ENCODE measurements at places on chromosomes 7 and 10.

DNA sequence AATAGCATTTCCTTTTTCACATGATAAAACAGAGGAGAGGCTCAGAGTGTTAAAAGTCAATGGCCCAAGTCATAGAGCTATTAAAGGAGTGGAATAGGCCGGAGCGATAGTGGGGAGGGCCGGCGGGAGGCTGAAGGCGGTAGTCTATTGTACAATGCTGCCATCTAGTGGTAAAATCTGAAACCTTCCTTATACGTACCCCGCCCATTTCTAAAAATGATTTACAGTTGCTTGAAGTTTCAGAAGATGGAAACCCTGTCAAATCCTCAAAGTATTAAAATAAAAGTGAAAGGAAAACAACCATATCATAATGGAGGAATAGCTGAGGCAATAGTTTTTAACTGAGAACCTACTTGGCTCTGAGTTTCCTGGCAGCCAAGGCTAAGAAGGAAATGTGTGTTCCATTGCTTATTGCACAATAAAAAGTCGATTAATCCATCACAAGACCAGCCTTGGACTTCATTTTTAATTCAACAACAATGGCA lies 209.1 kb downstream of the CCSER2 start:
- DNase-seq, result peak; percentile 73

DNA sequence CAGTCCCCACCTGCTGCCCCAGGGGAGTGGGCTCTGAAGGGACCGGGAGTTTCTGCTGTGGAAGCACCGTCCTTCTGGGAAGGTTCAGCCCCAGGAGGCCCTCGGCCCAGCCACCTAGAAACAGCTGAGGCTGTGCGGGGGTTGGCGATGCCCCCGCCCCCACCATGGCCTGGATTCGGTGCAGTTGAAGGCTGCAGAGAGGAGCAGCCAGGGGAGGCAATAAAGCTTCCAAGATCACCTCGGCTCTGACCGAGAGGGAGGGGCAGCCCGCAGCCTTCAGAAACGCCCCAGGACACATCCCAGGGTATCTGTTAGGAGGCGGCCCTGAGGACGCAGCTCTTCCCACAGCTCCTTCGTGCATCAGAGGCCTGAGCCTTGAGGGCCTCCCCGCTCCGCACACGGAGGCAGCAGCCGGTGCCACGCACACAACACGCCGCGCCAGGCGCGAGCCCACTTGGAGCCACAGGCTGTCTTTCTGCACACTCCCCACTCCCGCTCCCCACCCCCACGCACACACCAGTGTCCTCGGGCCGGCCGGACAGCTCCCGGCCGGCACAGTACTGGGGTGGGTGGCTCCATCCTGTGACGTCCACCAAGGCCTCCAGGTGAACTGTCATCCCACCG lies 1.6 kb downstream of the KNDC1 start:
- DNase-seq, result no peak

DNA sequence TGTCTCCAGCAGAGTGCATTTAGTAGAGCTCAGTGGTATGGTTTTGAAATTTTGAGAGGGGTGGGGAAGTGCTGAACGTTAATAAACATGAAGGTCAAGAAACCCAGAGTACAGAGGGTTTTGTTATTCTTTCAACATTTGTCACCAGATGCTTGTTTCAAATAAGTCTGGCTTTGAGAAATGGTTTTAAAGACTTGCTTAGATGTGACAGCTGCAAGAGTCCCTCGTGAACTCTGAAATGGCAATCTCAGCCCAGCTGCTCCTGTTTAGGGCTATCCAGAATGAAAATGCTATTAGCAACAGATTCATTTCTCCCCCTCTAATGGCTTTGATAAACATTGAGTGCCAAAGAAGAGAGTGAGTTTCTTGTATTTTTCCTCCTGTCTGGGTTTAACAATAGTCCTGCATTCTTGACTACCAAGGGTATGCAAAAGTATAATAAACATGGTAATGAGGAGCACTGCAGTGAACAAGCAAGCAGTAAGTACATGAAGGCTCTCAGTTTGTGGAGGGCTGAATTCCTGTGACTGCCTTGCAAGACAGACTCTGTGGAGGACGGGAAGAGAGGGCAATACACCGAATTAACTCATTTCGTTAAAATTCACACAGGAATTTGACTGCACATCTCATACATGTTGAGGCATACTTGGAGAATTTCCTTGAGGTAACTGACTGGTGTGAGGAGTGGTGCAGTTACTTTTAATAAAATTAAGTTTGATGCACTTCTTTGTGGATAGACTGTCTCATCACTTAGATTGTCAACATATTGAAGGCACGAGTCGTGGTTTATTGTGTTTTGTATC lies 490.9 kb downstream of the REEP3 start:
- DNase-seq, result no peak

GRCh38 chr7:92612501-92612900 lies 22.3 kb upstream of the FAM133B start:
- DNase-seq, result peak; percentile 83

GRCh38 chr7:5704534-5704922 lies 76.9 kb downstream of the RNF216 start:
- DNase-seq, result peak; percentile 82

- no peak for DNase-seq
Measured at GRCh38 chr7:3218411-3219225, 82.4 kb upstream of the SDK1 start.

DNA sequence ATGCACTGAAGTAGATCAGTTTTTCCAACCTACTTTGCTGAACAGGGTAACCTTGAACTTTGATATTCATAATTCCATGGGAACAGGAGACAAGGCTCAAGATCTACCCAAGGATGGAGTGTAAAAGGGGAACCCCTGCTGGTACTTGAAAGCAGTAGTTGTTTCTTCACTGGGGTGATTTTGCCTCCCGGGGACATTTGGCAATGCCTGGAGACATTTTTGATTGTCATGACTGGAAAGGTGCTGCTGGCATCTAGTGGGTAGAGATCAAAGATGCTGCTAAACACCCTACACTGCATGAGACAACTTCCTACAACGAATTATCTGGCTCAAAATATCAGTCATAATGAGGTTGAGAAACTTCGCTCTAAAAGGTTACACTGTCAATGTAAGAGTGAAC lies 214.8 kb upstream of the CTBP2 start:
- DNase-seq, result no peak

- DNase-seq, result peak; percentile 2
Measured at GRCh38 chr10:130194194-130194990, 58.2 kb downstream of the GLRX3 start.

GRCh38 chr10:75212343-75212742 lies 1.7 kb downstream of the VDAC2 start:
- DNase-seq, result no peak

GRCh38 chr10:93224005-93224779 lies 150.5 kb downstream of the CYP26A1 start:
- no peak for DNase-seq

GRCh38 chr10:62180677-62181076 lies 88.0 kb downstream of the RTKN2 start:
- no peak for DNase-seq

- DNase-seq, result no peak
Measured at GRCh38 chr10:44828508-44829142, 82.5 kb upstream of the TMEM72 start.

GRCh38 chr10:22435650-22436049 lies 90.4 kb downstream of the SPAG6 start:
- no peak for DNase-seq

GRCh38 chr7:131354390-131354789 lies 26.7 kb downstream of the MKLN1 start:
- peak; percentile 34 for DNase-seq

DNA sequence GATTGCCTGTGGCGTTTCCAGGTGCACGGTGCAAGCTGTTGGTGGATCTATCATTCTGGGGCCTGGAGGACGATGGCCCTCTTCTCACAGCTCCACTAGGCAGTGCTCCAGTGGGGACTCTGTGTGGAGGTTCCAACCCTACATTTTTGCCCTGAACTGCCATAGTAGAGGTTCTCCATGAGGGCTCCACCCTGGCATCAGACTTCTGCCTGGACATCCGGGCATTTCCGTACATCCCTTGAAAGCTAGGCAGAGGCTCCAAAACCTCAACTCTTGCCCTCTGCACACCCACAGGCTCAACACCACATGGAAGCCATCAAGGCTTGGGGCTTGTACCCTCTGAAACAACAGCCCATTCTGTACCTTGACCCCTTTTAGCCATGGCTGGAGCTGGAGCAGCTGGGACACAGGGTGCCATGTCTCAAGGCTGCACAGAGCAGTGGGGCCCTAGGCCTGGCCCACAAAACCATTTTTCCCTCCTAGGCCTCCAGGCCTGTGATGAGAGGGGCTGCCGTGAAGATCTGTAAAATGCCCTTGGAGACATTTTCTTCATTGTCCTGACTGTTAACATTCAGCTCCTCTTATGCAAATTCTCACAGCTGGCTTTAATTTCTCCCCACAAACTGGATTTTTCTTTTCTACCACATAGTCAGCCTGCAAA lies 10.0 kb upstream of the FGL2 start:
- DNase-seq, result no peak

DNA sequence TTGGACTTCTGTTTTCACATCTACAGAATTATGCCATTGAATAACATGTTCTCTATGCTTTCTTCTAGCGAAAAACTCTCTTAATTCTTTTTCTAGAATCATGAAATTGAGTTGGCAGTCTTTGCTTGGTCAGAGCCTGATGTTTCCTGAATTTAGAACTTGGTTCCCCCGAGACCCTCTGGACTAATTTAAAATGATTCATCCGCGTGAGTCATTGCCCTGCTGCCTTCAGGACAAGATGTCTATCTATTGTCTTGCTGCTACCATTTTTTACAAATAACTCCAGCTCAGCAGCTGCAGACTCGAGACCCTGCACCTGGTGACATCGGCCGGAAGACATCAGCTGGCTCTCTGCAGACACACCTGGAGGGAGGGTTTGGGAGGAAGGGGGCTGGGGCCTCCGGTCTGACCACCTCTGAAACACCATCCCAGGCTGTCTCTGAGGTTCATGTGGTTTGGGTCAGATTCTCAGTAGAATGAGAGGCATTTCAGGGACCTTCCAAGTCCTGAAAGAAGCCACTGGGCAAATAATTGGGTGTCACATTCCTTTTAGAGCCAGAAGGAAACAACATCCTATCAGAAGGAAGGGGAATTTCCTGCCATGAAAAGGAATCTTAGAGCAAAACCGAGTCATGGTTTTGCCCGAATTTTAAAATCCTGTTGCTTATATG lies 20.9 kb upstream of the KLF6 start:
- DNase-seq, result peak; percentile 95

GRCh38 chr7:22677680-22678079 lies 49.3 kb upstream of the IL6 start:
- no peak for DNase-seq

GRCh38 chr7:125681508-125681907 lies 751.9 kb upstream of the POT1 start:
- no peak for DNase-seq

DNA sequence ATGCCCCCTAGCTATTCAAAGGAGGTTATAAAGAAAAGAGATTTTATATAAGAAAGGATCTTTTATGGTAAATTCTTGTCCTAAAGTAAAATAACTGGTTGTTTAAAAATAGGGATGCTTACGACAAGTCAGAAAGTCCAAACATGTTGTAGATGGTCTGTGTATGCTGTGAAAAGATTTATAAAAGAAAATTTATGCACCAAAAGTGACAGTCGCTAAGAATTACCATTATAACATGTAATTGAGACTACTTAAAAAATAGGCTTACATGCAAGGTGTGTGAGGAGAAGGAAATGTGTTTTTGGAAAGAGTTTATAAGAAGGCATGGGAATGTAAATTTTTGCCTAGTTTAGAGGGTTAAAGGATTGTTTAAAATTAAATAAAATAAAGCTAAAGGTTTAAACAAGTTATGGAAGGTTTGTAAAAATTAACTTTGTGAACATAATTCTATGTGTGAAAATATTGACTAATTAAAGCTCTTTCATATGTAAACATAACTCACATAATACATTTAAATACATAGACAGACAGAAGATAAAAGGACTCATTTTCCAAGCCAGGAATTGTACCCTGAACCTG lies 118.5 kb downstream of the LYZL1 start:
- no peak for DNase-seq

GRCh38 chr7:50821457-50822008 lies 38.8 kb upstream of the GRB10 start:
- DNase-seq, result peak; percentile 43

DNA sequence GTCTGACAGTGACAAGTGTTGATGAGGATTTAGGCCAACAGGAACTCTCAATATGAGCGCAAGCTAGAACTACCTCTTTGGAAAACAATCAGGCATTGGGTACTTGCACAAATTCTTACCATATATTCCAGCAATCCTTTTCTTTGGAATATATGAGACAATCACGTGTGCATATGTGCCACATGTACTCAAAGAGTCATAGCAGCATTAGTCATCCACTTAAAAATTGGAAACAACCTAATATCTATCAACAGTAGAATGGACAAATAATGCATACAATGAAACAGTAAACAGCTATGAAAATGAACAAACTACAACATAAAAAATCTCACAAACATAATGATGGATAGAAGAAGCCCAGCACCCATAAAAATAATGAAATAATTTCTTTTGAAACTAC lies 179.7 kb downstream of the GLI3 start:
- no peak for DNase-seq

DNA sequence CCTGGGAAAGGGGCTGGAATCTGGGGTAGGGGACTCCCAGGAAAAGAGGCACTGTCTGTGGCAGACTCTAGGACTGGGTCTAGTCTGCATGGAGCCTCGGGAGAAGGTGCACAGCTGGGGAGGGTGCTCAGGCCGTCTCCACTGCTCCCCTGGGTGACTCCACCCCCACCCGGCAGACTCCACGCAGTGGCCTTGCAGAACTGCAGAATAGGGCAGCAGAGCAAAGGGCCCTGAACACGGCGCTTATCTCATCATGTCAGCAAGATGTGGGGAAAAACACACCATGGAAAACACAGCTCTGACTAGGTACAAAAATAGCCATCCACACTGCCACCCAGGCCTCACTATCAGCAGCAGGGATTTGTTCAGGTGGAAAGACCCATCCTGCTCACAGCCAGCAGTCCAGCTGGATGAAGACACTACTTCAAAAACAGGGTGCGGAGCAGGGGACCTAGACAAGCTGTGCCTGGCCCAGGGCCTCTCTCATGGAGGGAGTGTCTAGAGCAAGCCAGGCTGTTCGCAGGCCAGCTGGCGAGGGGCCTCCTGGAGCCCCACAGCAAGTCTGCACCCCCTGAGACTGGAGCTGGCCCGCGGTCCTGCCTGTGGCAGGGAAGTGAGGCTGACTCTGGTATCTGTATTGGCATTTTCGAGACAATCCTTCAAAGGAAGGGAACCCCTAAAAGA lies 11.7 kb downstream of the MAT1A start:
- DNase-seq, result no peak
